ENCODE measurements at places on chromosomes 12 and 14.

DNA sequence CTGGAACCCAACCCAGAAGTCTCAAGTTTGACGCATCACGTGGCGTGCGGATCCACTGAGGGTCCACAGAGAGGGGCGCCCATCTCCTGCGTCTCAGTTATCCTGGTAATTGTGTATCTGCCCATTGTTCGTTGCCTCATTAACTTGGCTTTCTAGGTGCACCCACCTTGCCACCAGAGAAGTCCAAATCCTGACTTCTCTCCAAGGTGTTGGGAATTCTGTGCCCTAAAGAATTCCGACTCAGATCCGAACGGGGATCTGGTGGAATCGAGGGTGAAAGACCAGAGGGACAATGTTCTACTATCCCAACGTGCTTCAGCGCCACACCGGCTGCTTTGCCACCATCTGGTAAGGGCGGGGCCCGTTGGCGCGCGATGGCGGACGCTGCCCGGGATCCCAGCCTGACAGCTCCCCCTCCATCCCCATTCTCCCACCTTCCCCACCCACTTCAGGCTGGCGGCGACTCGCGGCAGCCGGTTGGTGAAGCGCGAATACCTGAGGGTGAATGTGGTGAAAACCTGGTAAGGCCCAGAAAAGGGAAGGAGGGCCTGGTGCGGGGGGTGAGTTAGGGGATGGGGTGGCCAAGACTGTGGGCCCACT, 481 bp downstream of the REC8 start:
- H3K27me3 ChIP-seq = no peaks in the 10 kb centered on the region
- no peak for DNase-seq

DNA sequence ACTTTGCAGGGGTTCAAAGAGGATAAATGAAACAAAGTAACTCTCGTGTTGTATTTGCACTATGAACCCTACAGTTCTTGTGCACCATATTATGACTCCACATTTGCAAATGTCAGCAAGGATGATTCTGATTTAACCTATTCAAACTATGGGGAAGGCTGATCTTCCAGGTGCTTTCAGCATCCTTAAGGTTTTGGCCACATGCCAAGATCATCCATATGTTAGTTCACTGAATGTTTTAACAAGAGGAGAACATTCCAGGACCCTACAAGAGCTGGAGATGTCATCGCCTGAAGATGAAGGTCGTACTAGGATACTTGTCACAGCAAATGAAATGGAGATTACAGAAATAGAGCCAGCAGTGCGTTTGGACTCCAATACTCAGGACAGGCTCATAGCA, 114.2 kb downstream of the DHRS2 start:
- no peak overlapping the region for H3K27ac ChIP-seq
- H3K36me3 ChIP-seq = no peaks in the 10 kb centered on the region
- H3K4me1 ChIP-seq = no peaks in the 10 kb centered on the region
- no peak overlapping the region for H3K4me3 ChIP-seq
- no peak for DNase-seq

DNA sequence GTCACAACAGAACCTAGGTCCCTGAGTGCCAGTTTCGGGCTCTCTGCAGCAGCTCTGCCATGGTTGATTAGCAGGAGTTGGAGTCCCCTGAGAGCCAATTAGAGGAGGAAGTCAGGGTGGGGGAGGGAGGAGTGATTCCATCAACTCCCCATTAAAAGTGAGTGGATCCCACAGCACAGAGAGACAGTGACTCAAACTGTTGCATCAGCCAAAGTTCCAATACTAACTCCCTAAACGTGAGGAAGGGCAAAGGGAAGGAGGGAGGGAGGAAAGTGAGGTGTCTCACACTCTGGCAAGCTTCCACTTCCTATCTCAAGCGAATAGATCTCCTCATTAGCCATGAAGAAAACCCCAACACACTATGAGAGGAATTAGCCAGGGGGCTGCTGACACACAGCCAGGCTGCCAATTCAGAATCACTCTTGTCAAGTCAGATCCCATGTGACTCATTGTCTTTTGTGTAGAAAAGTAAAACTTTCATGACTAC, 23.6 kb downstream of the OR11H4 start:
- no peak for DNase-seq
- no peaks in the 10 kb centered on the region for H3K4me1 ChIP-seq
- H3K27me3 ChIP-seq = no peaks in the 10 kb centered on the region
- H3K36me3 ChIP-seq = no peaks in the 10 kb centered on the region
- H3K4me3 ChIP-seq = no peak overlapping the region
- H3K27ac ChIP-seq = no peak overlapping the region

GRCh38 chr12:67377541-67377940, 108.4 kb downstream of the CAND1 start:
- H3K4me3 ChIP-seq = no peak overlapping the region
- H3K27me3 ChIP-seq = no peaks in the 10 kb centered on the region
- H3K36me3 ChIP-seq = no peaks in the 10 kb centered on the region
- peaks cover 11% of the 10 kb centered on the region for H3K4me1 ChIP-seq
- no peak for DNase-seq

- no peaks in the 10 kb centered on the region for H3K4me1 ChIP-seq
- H3K36me3 ChIP-seq = no peaks in the 10 kb centered on the region
Measured at GRCh38 chr12:75884465-75884985, 147.1 kb downstream of the PHLDA1 start.

- H3K36me3 ChIP-seq = no peaks in the 10 kb centered on the region
- H3K4me3 ChIP-seq = no peak overlapping the region
- H3K4me1 ChIP-seq = no peaks in the 10 kb centered on the region
- no peak for DNase-seq
Measured at GRCh38 chr12:71014180-71014785, 93.7 kb upstream of the PTPRR start.

DNA sequence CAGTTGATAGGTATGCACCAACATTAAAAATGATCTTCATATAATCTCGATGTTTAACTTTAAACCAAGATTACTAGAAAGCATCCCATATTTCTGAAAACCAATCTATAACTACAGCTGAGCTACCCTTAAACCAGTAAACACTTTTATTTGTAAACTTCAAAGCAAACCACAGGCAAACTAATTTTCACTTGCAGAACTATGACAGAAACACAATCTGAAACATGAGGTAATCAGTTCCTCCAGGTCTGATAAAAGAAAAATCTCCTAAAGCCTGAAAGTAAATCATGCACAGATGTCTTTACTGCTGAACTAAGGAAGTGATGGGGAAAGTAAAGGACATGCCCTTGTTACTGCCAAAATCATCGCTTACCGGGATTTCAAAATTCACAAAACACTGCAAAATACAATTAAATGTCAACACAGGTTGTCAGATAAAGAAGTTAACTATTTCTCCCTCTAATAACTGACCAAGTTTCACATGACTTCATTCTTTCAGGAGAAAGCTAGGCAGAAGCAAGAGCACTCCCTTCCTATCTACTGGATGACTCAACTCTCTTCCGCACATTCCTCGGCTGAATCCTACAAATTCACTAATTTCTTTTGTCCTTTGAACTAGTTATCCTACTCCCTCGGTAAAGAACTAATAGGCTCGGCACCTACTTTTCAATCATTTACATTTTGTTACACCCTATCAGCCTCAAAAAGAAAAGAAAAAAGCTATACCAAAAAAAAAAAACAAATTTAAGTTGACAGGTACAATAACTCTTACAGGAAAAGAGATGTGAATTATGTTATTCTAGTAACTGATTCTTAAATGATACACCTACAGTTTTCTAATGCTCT, 1.4 kb downstream of the EEA1 start:
- H3K36me3 ChIP-seq = no peaks in the 10 kb centered on the region
- H3K4me1 ChIP-seq = peaks cover 29% of the 10 kb centered on the region
- peak overlapping the region; percentile 97 for H3K27ac ChIP-seq
- no peak for DNase-seq

- no peak overlapping the region for H3K27ac ChIP-seq
- H3K36me3 ChIP-seq = no peaks in the 10 kb centered on the region
- no peak for DNase-seq
Measured at GRCh38 chr14:60815371-60815770, 80.8 kb downstream of the MNAT1 start.

GRCh38 chr12:79690142-79690637, 574 bp downstream of the PAWR start:
- H3K4me1 ChIP-seq = peaks cover 34% of the 10 kb centered on the region
- peak; percentile 70 for DNase-seq
- no peaks in the 10 kb centered on the region for H3K36me3 ChIP-seq
- H3K4me3 ChIP-seq = peak overlapping the region; percentile 93
- H3K27ac ChIP-seq = peak overlapping the region; percentile 98

DNA sequence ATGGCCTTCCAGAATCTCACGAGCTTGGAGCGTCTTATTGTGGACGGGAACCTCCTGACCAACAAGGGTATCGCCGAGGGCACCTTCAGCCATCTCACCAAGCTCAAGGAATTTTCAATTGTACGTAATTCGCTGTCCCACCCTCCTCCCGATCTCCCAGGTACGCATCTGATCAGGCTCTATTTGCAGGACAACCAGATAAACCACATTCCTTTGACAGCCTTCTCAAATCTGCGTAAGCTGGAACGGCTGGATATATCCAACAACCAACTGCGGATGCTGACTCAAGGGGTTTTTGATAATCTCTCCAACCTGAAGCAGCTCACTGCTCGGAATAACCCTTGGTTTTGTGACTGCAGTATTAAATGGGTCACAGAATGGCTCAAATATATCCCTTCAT, 92.2 kb downstream of the FLRT2 start:
- H3K27me3 ChIP-seq = no peaks in the 10 kb centered on the region
- no peak overlapping the region for H3K4me3 ChIP-seq
- H3K36me3 ChIP-seq = peaks cover 9% of the 10 kb centered on the region

- H3K27me3 ChIP-seq = no peaks in the 10 kb centered on the region
- H3K36me3 ChIP-seq = no peaks in the 10 kb centered on the region
- no peak overlapping the region for H3K27ac ChIP-seq
- DNase-seq = no peak
- no peak overlapping the region for H3K4me3 ChIP-seq
Measured at GRCh38 chr12:102202556-102202955, 4.9 kb upstream of the PMCH start.

- H3K27ac ChIP-seq = no peak overlapping the region
Measured at GRCh38 chr14:20384321-20384720, 29.0 kb downstream of the TEP1 start.

GRCh38 chr12:4174417-4174816, 99.1 kb upstream of the CCND2 start:
- no peaks in the 10 kb centered on the region for H3K36me3 ChIP-seq
- no peak overlapping the region for H3K27ac ChIP-seq
- no peaks in the 10 kb centered on the region for H3K4me1 ChIP-seq
- no peaks in the 10 kb centered on the region for H3K27me3 ChIP-seq
- no peak for DNase-seq
- H3K4me3 ChIP-seq = no peak overlapping the region

GRCh38 chr12:11902525-11902875, 168.2 kb upstream of the BCL2L14 start:
- DNase-seq = no peak
- no peaks in the 10 kb centered on the region for H3K4me1 ChIP-seq
- H3K4me3 ChIP-seq = no peak overlapping the region
- H3K27ac ChIP-seq = no peak overlapping the region
- no peaks in the 10 kb centered on the region for H3K36me3 ChIP-seq

DNA sequence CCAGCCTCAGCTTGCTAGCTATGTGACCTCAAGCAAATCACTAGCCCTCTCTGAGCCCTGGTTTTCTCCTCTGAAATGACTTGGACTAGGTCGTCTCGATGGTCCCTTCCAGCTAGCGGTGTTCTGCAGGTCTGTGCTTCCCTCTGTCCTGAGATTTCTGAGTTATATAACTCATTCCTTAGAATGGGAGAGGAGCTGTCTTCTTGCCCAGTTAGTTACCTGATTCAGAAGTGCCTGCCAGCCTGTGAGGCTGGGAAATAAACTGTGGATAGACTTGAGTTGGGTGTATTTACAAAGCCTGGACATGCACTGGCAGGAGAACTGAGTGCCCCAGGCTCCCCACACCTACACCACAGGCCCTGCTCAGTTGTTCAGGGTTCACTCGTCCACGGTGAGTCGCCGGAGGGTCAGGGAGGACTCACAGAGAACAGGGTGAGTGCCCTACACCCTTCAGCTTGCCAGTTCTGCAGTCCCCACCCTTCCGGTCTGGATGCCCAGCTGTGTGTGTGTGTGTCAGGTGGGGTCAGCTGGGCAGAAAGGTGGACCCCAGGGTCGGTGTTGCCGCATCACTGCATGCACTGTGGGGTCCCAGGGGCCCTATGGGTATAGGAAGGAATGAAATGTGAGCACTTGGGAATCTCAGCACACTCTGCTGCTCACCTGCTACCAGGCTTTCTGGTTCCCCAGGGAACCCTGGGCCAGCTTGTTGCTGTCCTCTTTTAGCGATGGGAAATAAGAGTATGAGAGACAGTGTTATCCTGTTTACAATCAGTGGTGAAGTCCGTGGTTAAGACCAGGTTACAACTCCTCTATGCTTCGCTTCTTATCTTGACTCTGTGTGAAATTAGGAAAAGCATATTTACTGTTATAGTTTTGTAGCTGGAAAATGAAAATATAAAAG, 348.2 kb downstream of the DPF3 start:
- H3K4me3 ChIP-seq = no peak overlapping the region
- no peak for DNase-seq
- peak overlapping the region; percentile 71 for H3K27ac ChIP-seq
- no peaks in the 10 kb centered on the region for H3K27me3 ChIP-seq

- DNase-seq = no peak
- H3K27ac ChIP-seq = no peak overlapping the region
- H3K4me3 ChIP-seq = no peak overlapping the region
- H3K4me1 ChIP-seq = no peaks in the 10 kb centered on the region
- H3K27me3 ChIP-seq = no peaks in the 10 kb centered on the region
Measured at GRCh38 chr14:75084513-75084912, 15.1 kb downstream of the ZC2HC1C start.

DNA sequence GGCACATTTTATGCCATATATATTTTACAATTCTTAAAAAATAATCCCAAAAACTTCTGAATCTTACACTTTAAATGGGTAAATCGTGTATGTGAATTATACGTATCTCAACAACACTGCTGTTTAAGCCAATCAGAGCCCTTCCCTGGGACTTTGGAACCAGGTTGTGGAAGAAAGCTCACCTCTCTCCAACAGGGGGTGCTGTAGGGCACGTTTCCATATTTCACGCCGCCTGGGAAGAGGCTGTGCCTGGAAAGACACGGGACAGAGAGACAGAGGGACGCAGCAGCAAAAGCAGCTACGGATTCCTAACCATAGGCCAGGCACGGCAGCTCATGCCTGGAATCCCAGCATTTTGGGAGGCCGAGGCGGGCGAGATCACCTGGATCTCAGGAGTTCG, 29.4 kb upstream of the FBRSL1 start:
- no peaks in the 10 kb centered on the region for H3K36me3 ChIP-seq

- no peaks in the 10 kb centered on the region for H3K4me1 ChIP-seq
- H3K4me3 ChIP-seq = no peak overlapping the region
- H3K27ac ChIP-seq = no peak overlapping the region
- DNase-seq = no peak
Measured at GRCh38 chr12:26971963-26972362, 33.7 kb downstream of the FGFR1OP2 start.

Data from tibial artery (tissue), 4 donors.